ENCODE measurements at places on chromosomes 7 and 10.

DNA sequence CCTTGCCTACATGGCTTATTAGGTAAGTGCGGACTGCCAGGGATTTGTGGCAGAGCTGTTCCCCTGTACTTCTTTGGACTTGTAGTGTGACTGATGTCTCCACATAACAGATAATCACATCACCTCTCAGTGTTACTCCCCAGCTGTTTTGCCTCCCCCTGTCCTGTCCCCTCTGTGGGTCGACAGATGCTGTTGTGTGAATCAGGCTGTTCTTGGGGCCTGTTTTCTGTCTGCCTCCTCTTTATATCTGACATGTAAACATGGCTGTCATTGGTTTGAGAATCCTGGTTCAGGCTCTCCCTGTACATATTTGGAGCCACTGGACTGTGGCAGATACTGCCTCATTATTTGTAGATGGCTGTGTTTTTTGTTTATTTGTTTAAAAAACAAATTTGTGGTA, 22.7 kb downstream of the CCNY start:
- no peak for DNase-seq

- DNase-seq, result no peak
Observed at GRCh38 chr10:809671-810350, 120.3 kb upstream of the DIP2C start.

GRCh38 chr7:84949067-84949466, 237.8 kb downstream of the SEMA3D start:
- no peak for DNase-seq

DNA sequence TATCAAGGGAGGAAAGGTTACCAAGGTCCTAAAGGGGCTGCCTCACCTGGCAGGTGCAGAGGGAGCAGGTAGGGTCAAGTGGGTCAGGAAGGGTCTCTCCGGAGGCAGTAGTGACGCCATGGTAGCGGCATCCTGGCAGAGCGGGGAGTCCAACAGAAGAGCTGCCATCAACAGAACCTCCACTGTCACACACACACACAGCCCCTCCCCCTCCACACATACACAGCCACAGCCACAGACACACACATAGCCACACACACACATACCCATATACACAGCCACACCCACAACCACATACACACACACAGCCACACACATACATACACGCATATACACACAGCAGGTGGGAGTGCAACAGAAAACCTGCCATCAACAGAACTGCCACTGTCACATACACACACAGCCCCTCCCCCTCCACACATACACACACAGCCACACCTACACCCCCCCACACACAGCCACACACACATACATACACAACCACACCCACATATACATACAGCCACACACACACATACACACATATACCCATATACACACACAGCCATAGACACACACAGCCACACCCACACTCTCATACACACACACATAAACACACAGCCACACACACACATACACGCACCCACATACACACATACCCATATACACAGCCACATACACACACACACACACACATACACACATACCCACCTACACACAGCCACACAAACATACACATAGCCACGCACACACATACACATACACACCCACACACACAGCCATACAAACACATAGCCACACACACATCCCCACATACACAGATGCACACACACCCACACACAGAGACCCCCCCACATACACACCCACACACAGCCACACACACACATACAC, 23.1 kb downstream of the KCP start:
- no peak for DNase-seq

All from esophagus muscularis mucosa (tissue), 4 donors.